ENCODE measurements at places on chromosomes 7 and 10. TPM values are rescaled to one million over a fixed set of nuclear protein-coding genes. Genes with fewer than 3 reads are reported as not detected.
A peak's percentile ranks its signal among the peaks of the same experiment; 100 is the strongest.

Gene NPTX2
- 18.1 TPM for total RNA-seq

Gene PRKCQ
- total RNA-seq: 70.7 TPM

DNA sequence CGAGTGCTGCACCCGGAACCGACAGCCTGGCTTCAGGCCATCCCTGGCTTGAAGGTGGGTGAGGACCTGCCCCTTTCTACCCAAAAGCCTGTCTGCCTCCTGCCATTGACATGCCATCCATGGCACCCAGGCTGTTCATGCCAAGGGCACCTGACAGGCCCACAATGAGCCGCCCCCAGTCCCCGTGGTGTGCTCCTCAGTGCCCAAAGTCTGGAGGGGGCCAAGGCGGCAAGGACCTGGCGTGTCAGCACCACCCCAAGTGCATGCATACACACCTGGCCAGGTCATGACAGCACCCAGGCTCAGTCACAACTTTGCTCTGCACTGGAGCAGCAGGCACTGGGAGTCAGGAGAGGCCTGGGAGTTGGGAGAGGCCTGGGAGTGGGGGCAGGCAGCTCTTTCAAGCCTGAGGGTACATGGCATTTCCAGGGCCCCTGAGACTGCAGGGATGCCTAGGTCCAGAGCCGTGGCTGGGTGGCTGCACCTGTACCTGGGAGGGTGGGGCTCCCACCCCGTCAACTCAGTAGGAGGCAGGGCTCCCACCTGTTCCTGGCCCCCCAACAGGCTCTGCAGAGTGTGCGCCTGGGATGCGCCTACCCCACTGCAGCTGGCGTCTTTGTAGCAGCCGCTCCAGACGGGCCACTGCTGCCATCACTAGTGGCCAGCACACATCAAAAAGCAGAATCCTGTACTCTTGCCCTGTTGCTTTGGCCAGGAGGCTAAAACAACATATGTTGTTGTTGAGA is 71.7 kb downstream of the ZNF467 start:
- no peak for DNase-seq

- no peak for DNase-seq
These were observed 95.4 kb downstream of the TCF7L2 start for GRCh38 chr10:113045147-113046055.

GRCh38 chr7:29194206-29194593 is 375 bp upstream of the CHN2 start:
- no peak for DNase-seq

- no peak for DNase-seq
These were observed 291.3 kb downstream of the REEP3 start for GRCh38 chr10:63812501-63812900.

- DNase-seq: peak; percentile 97
These were observed 12.2 kb upstream of the PDK4 start for GRCh38 chr7:95608359-95609173.

- DNase-seq: peak; percentile 10
These were observed 76.3 kb downstream of the CLIP2 start for GRCh38 chr7:74365322-74366022.

GRCh38 chr7:97226541-97226940 is 109.0 kb downstream of the SDHAF3 start:
- DNase-seq: no peak

DNA sequence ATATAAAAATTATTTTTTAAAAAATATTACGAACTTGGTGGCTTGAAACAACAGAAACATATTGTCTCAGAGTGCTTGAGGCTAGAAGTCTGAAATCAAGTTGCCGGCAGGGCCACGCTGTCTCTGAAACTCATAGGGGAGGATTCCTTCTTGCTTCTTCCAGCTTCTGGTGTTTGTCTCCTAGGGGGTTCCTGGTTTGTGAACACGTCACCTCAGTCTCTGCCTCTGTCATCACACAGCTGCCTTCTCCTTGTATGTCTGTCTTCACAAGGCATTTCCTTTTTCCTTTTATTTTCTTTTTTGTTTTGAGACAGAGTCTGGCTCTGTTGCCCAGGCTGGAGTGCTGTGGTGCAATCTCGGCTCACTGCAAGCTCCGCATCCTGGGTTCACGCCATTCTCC is 12.7 kb upstream of the SNX8 start:
- no peak for DNase-seq

Data from gastrocnemius medialis (tissue), 4 donors.